ENCODE measurements at places on chromosomes 11 and 22. TPM values are rescaled to one million over a fixed set of nuclear protein-coding genes. Genes with fewer than 3 reads are reported as not detected.

- peak; percentile 27 for DNase-seq
Observed at GRCh38 chr11:22521226-22521625, 104.4 kb downstream of the FANCF start.

DNA sequence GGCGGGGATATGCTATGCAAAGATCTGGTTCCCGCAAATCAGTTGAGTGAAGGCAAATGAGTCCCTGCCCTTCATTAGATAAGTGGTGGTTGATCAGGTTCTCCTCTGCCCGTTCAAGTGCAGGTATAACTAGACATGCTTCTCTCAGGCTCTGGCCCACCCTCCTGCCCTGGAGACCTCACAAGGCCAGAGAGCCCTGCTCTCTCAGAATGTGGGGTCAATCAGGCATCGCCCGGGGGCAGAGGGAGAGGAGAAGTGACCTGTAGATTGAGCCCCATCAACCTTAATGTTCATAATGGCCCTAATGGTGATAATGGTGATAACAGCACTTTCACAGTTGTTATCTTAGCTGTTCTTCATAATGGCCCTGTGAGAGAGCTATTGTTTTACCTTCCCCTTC lies 224.3 kb downstream of the DSCAML1 start:
- DNase-seq = no peak

DNA sequence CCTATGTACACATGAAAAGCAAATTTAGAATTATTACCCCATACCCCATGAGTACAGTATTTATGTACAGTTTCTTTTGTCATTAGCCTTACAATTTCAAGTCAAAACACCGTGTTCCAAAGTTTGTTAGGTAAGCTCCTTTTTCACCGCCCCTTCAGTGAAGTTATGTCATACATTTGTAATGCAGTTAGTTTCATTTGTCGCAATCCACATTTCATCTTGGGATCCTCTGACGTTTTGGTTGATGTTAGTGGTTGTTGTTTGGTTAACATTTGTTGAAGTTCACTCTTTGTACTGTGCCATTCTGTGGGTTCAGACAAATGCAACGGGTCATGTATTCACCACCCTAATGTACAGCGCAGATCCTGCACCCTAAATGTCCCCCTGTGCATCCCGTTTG lies 45.2 kb downstream of the ARHGEF12 start:
- no peak for DNase-seq

The TECTA gene
- not detected for total RNA-seq

DNA sequence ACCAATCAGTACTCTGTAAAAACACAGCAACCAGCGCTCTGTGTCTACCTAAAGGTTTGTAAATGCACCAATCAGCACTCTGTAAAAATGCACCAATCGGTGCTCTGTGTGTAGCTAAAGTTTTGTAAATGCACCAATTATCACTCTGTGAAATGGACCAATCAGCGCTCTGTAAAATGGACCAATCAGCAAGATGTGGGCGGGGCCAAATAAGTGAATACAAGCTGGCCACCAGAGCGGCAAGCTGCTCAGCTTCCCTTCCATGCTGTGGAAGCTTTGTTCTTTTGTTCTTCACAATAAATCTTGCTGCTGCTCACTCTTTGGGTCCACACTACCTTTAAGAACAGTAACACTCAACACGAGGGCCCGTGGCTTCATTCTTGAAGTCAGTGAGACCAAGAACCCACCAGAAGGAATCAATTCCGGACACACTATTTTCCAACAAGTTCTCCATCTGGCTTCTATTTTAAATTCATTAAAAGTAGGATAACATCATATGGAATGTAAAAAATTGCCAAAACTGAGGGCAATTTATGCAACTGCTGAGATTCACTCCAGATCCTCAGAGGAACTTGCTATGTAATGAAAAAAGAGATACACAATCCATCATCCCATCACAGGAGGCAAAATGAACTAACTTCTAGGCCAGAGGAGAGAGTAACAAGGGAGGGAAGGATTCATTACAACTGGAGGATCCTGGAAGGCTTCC lies 3.1 kb upstream of the PANX1 start:
- no peak for DNase-seq

The OR6A2 gene
- 0.09 TPM for total RNA-seq

DNA sequence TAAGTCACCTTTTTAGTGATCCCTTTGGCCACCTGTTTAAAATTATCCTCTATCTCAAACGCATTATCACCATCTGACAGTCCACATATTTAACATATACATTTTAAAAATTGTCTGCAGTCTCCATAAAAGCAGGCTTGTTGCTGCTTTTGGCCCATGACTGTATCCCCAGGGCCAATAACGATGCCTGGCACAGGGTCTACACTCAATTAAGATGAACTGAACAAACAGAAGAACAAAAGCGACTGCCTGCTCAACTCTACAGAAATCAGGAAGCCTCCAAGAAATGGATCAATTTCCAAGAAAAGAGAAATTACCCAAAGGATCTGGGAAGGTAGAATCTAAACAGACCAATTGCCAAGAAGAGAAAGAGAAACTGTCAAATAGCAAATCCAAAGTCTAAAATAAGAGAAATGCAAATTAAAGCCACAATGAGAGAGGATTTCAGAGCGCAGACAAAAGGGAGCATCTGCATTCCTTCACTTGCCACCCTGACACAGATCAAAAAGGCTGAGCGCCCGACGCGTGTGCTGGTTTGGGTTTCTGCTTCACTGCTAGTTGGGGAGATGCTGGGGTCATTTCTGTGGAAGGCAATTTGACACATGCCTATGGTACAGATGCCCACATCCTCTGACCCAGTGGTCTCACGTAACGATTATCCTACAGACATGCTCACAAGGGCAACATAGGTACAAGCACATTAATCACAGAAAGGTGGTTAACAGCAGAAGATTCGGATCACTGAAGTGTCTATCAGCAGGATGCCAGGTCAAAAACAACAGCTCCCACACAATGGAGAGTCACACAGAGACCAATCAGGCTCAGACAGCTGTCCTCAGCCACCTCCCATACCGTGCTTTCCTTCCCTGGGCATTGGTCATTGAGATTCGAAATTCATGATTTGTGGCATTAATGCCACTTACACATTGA lies 55.9 kb downstream of the SHISAL1 start:
- no peak for DNase-seq

GRCh38 chr11:25180187-25180586 lies 683.3 kb downstream of the LUZP2 start:
- no peak for DNase-seq

DNA sequence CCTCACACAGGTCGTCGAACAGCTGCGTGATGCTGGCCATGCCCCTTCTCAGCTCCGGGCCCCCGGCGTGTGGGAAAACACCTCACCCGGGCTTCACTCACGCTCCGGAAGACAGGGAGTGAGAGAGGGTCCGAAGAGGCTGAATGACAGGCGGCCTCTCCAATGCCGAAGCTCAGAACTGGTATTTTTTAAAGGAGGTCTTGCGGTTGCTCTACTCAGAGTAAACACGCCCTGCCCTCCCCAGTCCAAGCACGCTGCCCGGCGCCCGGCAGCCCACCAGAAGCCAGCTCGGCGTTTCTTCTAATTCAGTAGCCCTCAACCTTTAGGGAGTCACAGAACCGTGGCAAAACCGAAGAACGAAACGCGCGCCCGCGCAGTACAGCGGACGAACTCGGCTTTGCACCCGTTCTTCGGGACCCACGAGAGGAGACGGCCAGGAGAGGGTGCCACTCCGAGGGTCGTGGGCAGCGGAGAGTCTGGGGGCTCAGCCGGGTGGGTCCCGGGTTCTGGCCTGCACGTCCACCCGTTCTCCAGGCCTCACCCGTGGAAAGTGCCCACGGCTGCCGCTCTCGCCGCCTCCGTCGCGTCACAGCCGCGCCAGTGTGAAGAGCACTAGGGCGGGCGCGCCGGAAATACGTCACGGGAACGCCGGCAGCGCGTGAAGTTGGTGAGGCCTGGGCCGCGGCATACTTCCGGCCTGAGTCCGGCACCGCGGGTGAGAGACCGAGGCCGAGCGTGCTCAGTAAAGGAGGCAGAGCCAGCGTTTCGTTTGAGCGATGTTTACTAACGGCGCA lies at the start of gene TUBGCP6:
TUBGCP6 (minus strand) TSS at position 604 of the 794 bp plus-strand sequence; CDS start at position 40, 564 bp downstream.
- peak; percentile 94 for DNase-seq

- DNase-seq = no peak
Observed at GRCh38 chr11:29095821-29096220, 921.0 kb downstream of the KCNA4 start.

DNA sequence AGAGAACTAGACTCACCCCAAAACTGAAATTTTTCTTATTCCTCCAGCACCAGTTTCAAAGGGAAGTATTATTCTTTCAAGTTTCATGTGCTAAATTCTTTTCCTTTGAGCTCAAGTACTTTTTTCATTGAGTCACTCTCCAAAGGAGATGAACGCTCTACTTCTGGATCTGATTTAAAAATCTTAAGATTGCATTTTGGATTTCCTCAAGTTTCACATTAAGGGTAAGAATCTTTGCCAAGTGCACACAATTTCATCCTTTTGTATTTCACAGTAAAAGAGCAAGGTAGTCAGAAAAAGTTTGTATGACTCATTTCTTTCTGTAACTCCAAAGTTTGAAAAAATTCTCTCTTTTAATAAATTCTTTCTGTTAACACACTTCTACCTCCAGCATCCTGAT lies 435.5 kb downstream of the RAB38 start:
- no peak for DNase-seq

GRCh38 chr11:60973699-60974098 lies 2.2 kb downstream of the CD6 start:
- no peak for DNase-seq

GRCh38 chr11:102111011-102111786 lies 952 bp downstream of the YAP1 start:
- peak; percentile 84 for DNase-seq

DNA sequence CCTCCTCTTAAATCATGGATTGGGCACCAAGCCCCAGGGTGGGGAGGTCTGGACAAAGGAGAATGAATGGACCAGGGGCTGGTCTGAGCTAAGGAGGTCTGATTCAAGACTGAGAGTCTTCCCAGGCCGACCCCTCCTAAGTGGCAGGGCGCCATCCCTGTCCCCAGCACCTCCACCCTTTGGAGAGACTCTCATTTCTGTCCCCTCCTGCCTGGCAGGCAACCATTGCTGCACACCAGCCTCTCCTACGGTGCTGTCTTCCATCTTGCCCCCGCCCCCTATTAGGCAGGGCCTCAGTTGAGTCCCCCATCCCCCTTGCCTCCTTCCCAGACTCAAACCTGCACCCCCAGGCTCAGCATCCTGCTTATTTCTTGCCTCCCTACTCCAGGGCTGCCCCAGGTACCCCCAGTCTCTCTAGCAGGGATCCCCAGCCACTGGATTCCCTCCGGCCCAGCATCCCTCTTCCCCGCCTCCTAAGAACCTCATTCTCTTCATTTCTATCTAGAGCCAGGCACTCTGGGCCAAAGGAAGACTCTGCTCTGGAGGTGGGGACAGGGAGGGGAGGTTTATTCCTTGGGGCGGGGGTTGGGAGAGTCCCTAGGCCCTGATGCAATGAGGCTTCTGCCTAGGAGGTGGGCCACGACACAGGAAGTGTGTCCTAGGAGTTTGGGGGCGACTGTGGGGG lies 1.7 kb upstream of the RCOR2 start:
- no peak for DNase-seq

- DNase-seq = no peak
Observed at GRCh38 chr11:44878711-44879110, 72.0 kb downstream of the TP53I11 start.

DNA sequence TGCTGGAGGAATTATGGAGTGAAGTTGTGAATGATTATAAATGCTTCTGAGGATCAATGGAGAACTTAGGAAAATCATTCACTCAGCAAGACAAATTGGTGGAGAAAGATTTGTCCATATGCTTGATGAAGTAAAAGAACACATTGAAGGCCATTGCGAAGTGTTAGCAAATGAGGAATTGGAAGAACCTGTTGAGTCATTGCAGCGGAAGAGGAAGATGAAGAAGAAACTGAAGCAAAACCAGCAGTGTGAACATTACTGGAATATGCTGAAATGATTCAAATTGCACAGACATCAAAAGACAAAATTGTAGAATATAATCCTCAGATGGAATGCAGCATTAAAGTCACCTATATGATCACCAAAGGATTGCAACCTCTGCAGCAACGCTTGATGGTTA lies 168.1 kb downstream of the ADAMTS15 start:
- DNase-seq = no peak

DNA sequence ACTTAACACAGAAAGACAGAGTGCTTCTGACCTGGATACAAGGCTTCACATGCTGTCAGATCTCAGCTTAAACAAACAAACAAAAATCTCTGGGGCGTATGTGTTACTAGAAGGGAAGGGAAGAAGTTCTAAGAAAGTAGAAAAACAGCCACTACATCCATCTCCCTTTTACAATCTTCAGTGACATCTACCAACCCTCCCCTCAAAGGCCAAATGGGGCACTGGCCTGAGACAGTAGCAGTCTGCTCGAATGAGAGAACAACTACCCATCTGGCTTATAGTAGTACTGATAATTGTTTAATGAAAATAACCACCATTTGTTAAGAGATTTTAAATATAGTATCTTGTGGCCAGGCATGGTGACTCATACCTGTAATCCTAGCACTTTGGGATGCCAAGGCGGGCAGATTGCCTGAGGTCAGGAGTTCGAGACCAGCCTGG lies 29.4 kb downstream of the CCDC83 start:
- no peak for DNase-seq

The SCGB1A1 gene
- total RNA-seq = not detected

- no peak for DNase-seq
Observed at GRCh38 chr11:77736473-77736872, 84.0 kb downstream of the RSF1 start.

The ARRB1 gene
- 8.7 TPM for total RNA-seq

The P2RY2 gene
- 2.3 TPM for total RNA-seq

DNA sequence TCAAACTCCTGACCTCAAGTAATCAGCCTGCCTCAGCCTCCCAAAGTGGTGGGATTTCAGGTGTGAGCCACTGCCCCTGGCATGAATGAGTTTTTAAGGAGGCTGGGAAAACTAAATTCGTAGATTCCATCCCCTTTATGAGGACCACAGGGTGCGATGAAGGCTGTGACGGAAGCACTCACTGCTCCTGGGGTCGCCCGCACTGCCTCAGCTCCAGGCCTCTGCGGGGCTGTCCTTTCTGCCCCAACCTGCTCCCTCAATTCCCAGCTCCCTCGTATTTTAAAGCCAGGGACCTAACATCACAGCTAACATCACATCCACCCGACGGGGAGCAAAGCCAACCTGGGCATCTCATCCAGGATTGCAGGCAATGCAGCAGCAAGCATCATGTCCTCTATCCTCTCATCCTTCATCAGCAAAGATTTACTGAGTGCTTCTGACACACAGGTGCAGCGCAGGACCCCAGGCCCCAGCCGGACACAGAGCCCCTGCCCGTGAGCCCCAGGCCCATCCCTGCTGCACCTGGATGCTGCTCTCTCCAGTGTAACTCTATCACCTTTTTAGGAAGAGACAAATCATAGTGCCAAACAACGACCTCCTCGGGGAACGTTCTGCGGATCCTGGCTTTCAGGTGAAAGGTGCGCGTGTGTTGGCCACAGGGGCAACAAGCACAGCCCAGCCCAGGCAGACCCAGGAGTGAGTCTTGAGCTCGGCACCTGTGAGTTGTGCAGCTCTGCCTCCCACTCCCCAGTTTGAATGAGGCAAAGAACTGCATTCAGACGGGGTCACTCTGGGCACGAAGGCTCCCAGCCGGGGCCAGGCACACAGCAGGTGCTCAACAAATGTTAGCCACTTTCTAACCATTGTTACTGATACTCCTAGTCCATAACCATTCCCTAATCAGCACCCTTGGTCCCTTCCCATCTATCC lies 134.3 kb downstream of the CRYBB2 start:
- no peak for DNase-seq
